ENCODE measurements at places on chromosomes 6 and 20. TPM values are rescaled to one million over a fixed set of nuclear protein-coding genes. Genes with fewer than 3 reads are reported as not detected.

The ECT2L gene
- polyA plus RNA-seq = not detected

The RNF114 gene
- polyA plus RNA-seq = 104 TPM

The BPIFA1 gene
- not detected for polyA plus RNA-seq

The TRAPPC3L gene
- polyA plus RNA-seq = 0.18 TPM

The TNFRSF6B gene
- polyA plus RNA-seq = not detected

The C6orf58 gene
- polyA plus RNA-seq = not detected

The CALHM4 gene
- polyA plus RNA-seq = not detected

The SPACA1 gene
- polyA plus RNA-seq = not detected

The SPEF1 gene
- not detected for polyA plus RNA-seq

The C6orf118 gene
- not detected for polyA plus RNA-seq

The ITPR3 gene
- polyA plus RNA-seq = 7.2 TPM

The GLP1R gene
- polyA plus RNA-seq = not detected

DNA sequence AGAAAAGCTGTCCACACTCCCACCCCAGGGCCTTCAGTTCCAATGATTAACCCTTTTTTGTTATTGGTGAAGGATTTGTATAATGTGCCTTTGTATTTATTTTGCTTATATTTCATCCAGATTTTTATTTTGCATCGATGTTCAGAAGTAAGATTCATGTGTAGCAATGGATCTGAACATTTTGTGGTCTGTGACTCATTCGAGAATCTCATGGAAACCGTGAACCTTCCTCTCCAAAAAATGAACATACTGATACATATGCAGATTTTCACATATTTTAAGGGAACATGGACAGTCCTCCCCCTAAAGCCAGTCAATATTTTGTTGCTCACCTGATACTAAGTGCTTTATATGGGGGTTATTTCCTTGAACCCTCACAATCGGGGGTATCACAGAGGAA lies 421.8 kb upstream of the SOX4 start:
- DNase-seq = no peak

- DNase-seq = peak; percentile 84
Observed at GRCh38 chr20:43590392-43591303, at the start of gene IFT52. Gene IFT52 (plus strand): TSS chr20:43590937. CDS start chr20:43594699, 3,762 bp downstream.

DNA sequence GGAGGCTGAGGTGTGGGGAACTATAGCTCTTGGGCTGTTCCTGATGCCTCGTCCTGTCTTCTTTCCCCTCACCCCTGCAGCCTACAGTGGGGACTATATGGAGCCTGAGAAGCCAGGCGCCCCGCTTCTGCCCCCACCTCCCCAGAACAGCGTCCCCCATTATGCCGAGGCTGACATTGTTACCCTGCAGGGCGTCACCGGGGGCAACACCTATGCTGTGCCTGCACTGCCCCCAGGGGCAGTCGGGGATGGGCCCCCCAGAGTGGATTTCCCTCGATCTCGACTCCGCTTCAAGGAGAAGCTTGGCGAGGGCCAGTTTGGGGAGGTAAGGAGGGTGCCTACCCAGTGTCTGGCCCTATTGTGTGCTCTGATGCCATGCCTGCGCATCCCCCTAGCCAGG lies 11.5 kb upstream of the GTF2H4 start:
- no peak for DNase-seq

DNA sequence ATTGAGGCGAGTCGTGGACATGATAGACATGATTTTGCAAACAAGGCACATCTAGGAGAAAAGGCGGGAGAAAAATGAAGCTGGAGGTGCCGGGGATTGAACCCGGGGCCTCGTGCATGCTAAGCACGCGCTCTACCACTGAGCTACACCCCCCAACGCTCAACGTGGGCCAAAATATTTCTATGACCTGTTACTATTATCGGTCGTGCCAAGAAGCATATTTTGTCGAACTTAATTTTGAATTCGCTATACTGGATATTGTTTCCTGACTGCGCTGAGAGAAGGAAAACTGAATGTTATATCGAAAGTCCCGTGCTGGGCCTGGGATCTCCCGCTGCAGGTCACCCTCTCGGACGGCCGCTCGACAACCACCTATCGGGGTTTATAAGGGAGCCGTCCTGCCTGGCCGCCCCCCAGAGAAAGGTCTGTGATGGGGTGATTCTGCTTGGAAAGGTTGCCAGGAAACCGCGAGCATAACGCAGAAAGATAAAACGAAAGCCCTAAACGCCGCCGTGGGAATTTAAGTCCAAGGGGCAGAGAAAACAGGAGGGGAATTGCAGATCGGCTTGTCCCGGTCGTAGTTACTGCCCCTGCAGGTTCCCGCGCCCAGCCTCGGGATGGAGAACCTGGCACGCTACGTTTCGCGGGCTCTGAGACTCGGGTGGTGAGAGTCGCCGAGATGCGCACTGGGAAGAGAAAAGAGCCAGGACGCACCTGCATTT lies 60.0 kb downstream of the TRIM27 start:
- peak; percentile 88 for DNase-seq

DNA sequence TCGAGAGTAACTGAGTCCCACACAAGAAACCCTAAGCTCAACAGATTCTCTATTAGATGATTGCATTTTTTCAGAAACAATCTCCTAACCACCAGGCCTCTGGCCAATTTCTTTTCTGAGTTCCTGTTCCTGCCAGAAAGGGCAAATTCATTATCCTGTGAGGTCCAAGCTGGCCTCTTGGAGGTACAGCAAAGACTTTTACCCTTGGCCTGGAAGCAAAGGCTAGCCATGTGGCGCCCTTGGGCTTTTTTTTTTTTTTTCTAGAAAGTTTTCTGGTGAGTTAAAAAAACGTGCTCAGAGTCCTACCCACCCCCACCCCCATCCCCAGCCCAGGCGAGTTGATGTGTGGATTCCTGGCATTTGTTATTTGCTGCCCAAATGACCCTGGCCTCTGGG lies 59.0 kb upstream of the EEF1A1 start:
- DNase-seq = no peak

GRCh38 chr6:44561832-44562665 lies 174.5 kb downstream of the CDC5L start:
- DNase-seq = no peak

DNA sequence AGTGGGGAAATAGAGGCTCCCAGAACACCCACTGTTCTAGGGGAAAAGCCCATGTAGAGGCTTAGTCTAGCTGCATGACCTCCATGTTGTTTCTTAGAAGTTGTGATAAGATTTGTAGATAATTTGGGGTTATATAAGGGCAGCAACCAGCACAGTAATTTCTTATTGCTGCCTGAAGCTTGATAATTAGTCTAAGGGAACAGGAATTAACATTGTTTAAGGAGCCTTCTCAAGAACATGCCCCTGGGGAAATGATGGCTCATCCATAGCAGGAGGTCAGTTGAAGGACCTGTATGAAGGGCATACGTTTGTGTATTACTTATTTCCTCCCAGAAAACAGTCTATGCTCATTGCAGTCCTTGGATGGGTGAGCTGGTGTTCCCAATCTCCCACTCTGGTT lies 170.7 kb upstream of the SCGN start:
- DNase-seq = no peak

DNA sequence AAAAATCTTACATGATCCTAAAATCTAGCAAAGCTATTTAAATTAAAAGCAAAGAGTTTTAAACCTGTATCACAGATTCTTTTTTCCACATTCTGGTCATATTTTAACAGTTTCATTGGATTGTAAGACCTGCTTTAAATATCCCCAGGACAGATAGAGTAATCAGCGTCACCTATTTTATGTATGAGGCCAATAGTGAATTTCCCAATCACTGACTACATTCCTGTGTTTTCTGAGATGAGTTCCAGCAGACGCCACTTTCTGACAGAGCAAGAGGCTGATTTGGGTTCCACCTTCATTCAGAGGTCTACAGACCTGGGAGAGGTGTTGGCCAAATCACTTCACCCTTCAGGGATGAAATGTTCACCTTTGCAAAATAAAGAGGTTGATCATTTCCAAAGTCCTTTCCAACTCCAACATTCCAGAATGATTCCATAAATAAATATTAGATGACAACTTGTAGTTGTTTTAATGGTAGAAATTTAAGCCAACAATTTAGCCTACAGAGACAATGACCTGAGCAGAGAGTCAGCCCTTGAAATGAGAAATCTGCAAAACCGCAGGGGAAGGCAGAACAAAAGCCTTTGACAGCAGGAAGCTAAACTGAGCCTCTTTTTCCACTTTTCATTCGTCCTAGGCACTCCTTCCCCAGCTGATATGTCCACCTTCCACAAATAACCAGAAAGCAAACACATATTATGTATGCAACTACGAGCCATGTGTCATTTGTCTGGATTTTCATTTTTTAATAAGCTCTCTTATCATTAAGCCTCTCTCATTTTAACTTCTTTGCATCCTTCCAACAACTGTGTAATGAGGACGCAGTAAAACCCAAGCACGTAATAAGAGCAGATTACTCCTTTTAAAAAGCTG lies 105.2 kb downstream of the TFAP2A start:
- DNase-seq = no peak

DNA sequence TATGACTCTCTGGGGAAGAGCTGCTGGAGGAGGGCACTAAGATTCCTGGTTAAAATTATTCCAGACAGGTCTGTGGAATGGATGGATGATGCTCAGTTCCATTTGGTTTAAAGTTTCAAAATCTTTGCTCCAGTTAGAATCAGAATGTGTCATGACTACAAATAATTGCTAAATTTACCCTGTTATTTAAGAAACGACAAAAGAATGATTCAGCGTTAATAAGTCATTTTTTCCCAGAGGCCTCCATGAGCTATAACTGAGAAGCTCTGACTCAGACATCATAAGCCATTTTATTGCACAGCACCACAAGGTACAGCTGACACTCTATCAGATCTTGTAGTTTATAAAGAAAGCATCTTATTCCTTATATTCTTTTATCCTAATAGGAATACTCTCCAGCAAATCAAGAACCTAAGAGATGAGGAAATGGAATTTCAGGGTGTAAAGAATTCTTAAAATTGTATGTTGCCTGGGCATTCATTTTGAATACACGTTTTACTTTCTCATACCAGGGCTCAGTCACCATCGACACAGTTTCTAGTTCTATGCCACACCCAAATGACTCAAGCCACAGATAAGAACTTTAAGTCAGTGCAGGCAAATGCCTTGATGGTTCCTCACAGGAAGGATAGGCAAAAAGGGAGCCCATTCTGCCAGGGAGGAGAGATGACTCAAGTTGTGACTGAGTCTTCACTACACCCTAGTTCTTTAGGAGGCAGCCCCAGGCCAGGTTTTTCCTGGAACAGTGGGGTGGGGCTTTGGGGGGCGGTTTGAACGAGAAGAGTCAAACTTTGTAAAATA lies 636.0 kb downstream of the MMUT start:
- DNase-seq = no peak

DNA sequence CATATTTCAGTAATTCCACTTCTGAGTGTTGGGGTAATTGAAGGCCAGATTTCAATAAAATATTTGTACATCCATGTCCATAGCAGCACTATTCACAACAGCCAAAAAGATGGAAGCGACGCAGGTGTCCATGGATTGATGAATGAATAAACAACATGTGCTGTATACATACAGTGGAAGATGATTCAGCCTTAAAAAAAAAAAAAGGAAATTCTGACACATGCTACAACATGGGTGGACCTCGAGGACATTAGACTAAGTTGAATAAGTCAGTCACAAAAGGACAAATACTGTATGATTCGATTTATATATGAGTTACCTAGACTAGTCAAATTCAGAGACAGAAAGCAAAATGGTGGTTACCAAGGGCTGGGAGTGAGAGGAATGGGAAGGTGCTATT lies 57.2 kb downstream of the TRAM2 start:
- DNase-seq = no peak

DNA sequence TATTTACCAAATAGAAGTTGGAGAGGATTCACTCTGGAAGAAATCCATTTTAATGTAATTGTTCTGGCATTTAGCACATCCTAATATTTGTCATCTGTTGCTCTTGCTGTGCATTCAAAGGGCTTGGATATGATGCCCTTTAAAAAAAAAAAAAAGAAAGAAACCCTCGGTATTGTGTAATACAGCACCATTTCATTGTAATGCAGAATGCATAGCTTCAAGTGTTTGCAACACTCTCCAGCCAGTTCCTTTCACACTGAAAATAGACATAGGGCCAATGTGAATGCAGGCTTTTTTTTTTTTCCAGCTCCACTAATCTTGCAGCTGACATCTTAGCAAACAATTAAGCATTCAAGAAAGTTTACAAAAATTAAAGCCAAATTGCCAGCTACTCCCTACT lies 197.4 kb upstream of the POU3F2 start:
- DNase-seq = no peak

- DNase-seq = no peak
Observed at GRCh38 chr6:152391179-152391880, 245.8 kb downstream of the SYNE1 start.

- DNase-seq = no peak
Observed at GRCh38 chr6:53162606-53163005, 14.0 kb upstream of the GCM1 start.

DNA sequence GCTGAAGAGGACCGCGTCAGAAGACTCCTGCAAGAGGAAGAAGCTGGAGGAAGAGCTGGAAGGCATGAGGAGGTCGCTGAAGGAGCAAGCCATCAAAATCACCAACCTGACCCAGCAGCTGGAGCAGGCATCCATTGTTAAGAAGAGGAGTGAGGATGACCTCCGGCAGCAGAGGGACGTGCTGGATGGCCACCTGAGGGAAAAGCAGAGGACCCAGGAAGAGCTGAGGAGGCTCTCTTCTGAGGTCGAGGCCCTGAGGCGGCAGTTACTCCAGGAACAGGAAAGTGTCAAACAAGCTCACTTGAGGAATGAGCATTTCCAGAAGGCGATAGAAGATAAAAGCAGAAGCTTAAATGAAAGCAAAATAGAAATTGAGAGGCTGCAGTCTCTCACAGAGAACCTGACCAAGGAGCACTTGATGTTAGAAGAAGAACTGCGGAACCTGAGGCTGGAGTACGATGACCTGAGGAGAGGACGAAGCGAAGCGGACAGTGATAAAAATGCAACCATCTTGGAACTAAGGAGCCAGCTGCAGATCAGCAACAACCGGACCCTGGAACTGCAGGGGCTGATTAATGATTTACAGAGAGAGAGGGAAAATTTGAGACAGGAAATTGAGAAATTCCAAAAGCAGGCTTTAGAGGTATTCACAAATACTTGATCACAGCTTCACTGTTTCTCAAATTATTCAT lies 8.9 kb upstream of the SNRNP48 start:
- no peak for DNase-seq

GRCh38 chr20:43140726-43141125 lies 49.0 kb downstream of the PTPRT start:
- no peak for DNase-seq

DNA sequence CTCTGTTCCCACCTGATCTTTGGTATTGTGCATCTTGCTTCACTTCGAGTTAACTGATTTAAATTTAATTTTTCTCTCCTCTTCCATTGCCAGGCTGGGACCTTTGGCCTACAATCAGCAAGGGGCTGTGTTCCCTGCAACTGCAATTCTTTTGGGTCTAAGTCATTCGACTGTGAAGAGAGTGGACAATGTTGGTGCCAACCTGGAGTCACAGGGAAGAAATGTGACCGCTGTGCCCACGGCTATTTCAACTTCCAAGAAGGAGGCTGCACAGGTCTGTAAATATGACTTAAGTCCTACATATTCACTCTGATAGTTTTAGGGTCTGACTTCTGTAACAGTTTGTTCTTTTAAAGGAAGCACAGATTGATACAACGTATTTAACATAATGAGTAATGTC lies 412.4 kb downstream of the ARHGAP18 start:
- no peak for DNase-seq

DNA sequence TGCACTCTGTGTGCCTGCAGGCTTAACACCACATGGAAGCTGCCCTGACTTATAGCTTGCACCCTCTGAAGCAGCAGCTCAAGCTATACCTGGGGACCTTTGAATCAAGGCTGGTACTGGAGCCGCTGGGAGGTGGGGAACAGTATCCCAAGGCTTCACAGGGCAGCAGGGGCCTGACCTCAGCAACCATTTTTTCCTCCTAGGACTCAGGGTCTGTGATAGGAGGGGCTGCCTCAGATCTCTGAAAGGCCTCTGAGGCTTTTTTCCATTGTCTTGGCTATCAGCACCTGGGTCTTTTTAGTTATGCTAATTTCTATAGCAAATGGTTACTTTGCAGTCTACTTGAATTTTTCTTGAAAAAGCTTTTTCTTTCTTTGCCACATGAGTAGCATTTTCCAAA lies 80.2 kb upstream of the OPRM1 start:
- DNase-seq = no peak
